SJSA1 (cell line): ENCODE measurements at places on chromosomes 12 and 14.

- no peaks in the 10 kb centered on the region for H3K36me3 ChIP-seq
- no peaks in the 10 kb centered on the region for H3K4me1 ChIP-seq
- no peak overlapping the region for H3K4me3 ChIP-seq
- DNase-seq = no peak
- H3K27ac ChIP-seq = no peak overlapping the region
- H3K27me3 ChIP-seq = no peaks in the 10 kb centered on the region
Measured at GRCh38 chr14:77219591-77219990, 38.0 kb downstream of the TMEM63C start.

DNA sequence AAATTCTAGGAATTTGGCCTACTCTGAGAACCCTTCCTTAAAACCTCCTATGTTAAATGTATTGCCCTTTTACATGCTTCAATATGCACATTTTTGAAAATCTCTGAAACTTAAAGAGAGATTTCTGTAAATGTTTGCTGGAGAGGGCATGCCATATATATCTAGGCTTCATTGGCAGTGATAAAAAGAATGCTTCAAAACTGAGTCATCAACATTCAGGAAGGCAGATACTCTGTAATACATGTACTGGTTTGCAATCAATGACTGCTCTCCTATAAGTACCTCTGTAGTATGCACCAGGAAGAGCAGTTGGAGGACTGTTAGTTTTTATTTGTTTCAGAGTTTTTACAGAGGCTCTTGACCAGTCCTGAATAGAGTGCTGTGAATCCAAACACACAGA, 739.9 kb downstream of the SLC16A7 start:
- no peaks in the 10 kb centered on the region for H3K27me3 ChIP-seq
- H3K36me3 ChIP-seq = no peaks in the 10 kb centered on the region
- DNase-seq = peak; percentile 34
- H3K4me3 ChIP-seq = no peak overlapping the region

DNA sequence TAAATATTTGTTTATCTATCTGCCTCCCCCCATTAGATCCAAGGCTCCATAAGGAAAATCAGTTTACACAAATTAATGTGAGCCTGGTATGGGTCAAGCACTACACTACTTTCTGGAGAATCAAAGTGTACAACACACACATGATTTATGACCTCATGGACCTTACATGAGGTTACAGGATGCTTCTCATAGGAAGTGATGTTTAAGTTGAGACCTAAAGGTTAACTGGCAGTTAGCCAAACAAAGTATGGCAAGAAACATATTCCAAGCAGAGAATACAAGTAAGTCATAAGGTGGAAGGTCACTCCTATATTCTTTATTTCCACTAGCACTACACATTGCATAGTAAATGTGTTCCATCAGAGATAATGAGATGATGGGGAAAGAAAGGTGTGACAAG, 39.2 kb downstream of the OSBPL8 start:
- H3K36me3 ChIP-seq = peaks cover under 1% of the 10 kb centered on the region; the same call in 1 of the 2 replicates
- H3K4me1 ChIP-seq = peaks cover 7% of the 10 kb centered on the region
- DNase-seq = no peak
- H3K27me3 ChIP-seq = no peaks in the 10 kb centered on the region

GRCh38 chr14:62692490-62693106, 352.7 kb downstream of the KCNH5 start:
- peak; percentile 60 for DNase-seq
- H3K4me3 ChIP-seq = no peak overlapping the region
- no peaks in the 10 kb centered on the region for H3K36me3 ChIP-seq
- H3K4me1 ChIP-seq = peaks cover 35% of the 10 kb centered on the region
- peak overlapping the region; percentile 97 for H3K27ac ChIP-seq

DNA sequence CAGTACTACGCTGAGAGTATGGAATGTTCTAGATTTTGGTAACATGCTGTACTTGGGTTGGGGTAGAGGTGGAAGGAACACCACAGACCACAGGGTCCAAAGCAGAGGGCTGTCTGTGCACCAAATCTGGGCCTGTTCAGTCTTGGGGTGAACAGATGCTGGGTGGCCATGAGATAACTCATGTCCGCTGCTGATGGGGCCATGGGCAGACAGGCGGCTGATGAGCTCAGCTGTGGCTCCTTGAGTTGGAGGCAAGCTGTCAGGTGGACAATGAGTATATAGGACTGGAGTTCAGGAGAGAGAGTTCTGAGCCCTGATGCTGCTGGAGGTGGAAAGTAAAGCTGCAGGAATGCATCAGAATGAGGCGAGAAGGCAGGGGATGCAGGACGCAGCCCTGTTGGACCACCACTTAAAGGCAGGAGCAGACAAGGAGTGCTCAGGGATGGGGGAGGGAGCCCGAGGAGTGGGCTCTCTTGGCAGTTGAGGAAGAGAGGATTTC, 6.2 kb downstream of the SMIM41 start:
- H3K27ac ChIP-seq = no peak overlapping the region
- H3K4me3 ChIP-seq = no peak overlapping the region
- H3K36me3 ChIP-seq = no peaks in the 10 kb centered on the region
- 0 out of 2 replicates have a peak, but pooled peaks cover 3% of the 10 kb centered on the region for H3K27me3 ChIP-seq
- no peak for DNase-seq

GRCh38 chr12:122064025-122064777, 14.4 kb upstream of the MLXIP start:
- peak; percentile 82 for DNase-seq
- peaks cover 61% of the 10 kb centered on the region for H3K4me1 ChIP-seq
- H3K36me3 ChIP-seq = 0 out of 2 replicates have a peak, but pooled peaks cover 3% of the 10 kb centered on the region
- H3K27ac ChIP-seq = peak overlapping the region; percentile 89
- H3K27me3 ChIP-seq = no peaks in the 10 kb centered on the region

GRCh38 chr14:51002406-51002999, 58.2 kb upstream of the PYGL start:
- no peaks in the 10 kb centered on the region for H3K36me3 ChIP-seq
- no peak for DNase-seq
- H3K4me1 ChIP-seq = peaks cover 6% of the 10 kb centered on the region
- no peak overlapping the region for H3K27ac ChIP-seq
- no peak overlapping the region for H3K4me3 ChIP-seq

- H3K4me1 ChIP-seq = no peaks in the 10 kb centered on the region
- no peak for DNase-seq
- no peaks in the 10 kb centered on the region for H3K36me3 ChIP-seq
- no peaks in the 10 kb centered on the region for H3K27me3 ChIP-seq
Measured at GRCh38 chr12:130619385-130620001, 96.6 kb downstream of the RIMBP2 start.

DNA sequence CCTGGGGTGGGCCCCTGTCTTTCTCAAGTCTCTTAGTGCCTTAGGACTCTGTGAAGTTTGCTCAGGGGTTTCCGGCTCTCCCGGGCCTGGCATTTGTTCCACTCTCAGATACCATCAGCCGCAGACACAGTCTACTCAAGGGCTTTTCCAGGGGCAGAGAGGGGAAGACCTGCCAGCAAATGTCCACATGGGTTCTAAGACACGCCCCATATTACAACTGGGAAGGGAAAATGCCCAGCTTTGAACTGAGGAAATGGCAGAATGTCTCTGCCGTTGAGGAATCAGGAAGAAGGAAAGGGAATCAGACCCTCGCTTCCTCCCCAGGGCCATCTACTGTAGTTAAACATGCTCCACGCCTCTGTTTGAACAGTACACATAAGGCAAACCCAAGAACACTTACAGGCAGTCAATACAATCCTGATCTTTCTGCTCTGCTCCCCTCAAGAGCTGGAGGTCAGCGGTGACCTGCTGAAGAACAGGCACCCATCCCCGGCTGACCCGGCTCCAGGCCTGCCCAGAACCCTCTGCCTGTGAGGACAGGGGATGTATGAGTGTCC, 7.9 kb downstream of the CCDC85C start:
- peaks cover 12% of the 10 kb centered on the region for H3K36me3 ChIP-seq
- DNase-seq = no peak
- H3K27ac ChIP-seq = no peak overlapping the region

DNA sequence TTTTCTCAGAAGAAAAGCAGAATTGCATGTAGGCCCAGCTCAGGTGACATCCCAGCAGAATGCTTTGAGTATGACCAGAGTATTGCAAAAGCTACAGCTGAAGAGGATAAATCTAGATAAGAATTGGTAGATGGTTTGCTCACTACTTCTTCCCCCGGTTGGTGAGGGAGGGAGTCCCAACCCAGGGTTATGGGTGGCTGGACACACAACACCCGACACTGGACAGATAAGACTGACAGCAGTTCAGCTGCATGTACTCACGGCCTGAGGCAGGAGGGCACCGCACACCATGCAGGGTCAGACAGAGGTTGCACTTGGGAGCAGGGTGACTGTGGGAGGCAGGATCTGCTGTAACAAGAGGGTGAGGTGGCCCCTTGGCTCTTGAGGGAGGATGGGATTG, 1.7 kb upstream of the CLEC4C start:
- no peaks in the 10 kb centered on the region for H3K27me3 ChIP-seq
- H3K4me1 ChIP-seq = no peaks in the 10 kb centered on the region
- DNase-seq = no peak
- H3K27ac ChIP-seq = no peak overlapping the region

DNA sequence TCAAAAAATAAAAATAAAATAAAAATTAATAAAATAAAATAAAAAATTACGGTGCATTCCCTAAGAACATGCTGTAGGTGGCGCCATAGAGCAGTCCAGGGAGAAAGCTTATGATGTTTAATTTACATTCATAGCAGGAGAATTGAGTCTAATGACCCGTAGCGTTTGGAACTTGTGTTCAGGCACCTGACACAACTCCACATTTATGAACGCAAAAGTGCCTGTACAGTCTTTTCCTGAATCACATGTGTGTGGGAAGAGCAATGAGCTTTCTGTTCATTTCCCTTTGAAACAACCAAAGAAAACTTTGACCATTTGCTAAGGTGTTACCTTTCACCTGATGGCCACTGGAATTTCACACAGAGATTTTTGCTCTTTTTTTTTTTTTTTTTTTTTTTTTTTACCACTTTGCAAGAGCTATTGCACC, 60.6 kb upstream of the KCNA1 start:
- H3K27ac ChIP-seq = no peak overlapping the region
- H3K4me1 ChIP-seq = no peaks in the 10 kb centered on the region
- DNase-seq = no peak
- H3K36me3 ChIP-seq = no peaks in the 10 kb centered on the region
- peaks cover 4% of the 10 kb centered on the region for H3K27me3 ChIP-seq

GRCh38 chr14:52485350-52485960, 66.8 kb downstream of the TXNDC16 start:
- H3K4me3 ChIP-seq = no peak overlapping the region
- H3K4me1 ChIP-seq = peaks cover 11% of the 10 kb centered on the region
- DNase-seq = no peak
- H3K27ac ChIP-seq = no peak overlapping the region
- no peaks in the 10 kb centered on the region for H3K27me3 ChIP-seq

- peak overlapping the region; percentile 21; the same call in 1 of the 2 replicates for H3K27ac ChIP-seq
- H3K4me3 ChIP-seq = no peak overlapping the region
- peaks cover 61% of the 10 kb centered on the region for H3K4me1 ChIP-seq
- H3K36me3 ChIP-seq = no peaks in the 10 kb centered on the region
- peak; percentile 27 for DNase-seq
- no peaks in the 10 kb centered on the region for H3K27me3 ChIP-seq
Measured at GRCh38 chr14:74618078-74618952, 6.3 kb upstream of the LTBP2 start.

DNA sequence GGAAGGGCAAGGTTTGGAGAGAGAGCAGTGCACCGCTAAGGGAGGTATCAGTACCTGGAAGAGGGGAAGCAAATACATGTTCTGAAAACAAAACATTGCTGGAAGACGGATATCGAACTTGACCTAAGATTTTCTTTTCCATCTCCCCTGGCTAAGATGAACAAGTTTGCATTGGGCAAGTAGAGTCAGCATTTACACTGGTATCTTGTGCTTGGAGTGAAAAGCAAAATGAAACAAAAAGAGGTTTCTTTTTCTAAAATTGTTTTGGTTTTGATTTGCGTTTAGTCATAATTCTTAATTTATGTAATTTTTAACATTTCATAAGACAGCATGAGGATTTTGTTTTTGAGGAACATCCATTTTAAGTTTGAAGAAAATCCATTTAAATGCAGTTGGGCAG, 881.6 kb downstream of the NRXN3 start:
- 0 out of 2 replicates have a peak, but pooled peaks cover 4% of the 10 kb centered on the region for H3K4me1 ChIP-seq
- H3K36me3 ChIP-seq = no peaks in the 10 kb centered on the region
- H3K27ac ChIP-seq = no peak overlapping the region
- no peak overlapping the region for H3K4me3 ChIP-seq
- DNase-seq = no peak

- no peak overlapping the region for H3K4me3 ChIP-seq
- no peak for DNase-seq
- no peaks in the 10 kb centered on the region for H3K4me1 ChIP-seq
- no peak overlapping the region for H3K27ac ChIP-seq
Measured at GRCh38 chr14:39097159-39097558, 5.9 kb downstream of the SEC23A start.

- no peak overlapping the region for H3K27ac ChIP-seq
- no peak for DNase-seq
- H3K4me3 ChIP-seq = no peak overlapping the region
- H3K36me3 ChIP-seq = peaks cover 47% of the 10 kb centered on the region
Measured at GRCh38 chr14:103713304-103714062, 1.8 kb downstream of the XRCC3 start.

- no peaks in the 10 kb centered on the region for H3K27me3 ChIP-seq
- H3K4me1 ChIP-seq = no peaks in the 10 kb centered on the region
- no peak overlapping the region for H3K4me3 ChIP-seq
- no peak overlapping the region for H3K27ac ChIP-seq
Measured at GRCh38 chr12:66538970-66539369, 139.9 kb downstream of the GRIP1 start.

DNA sequence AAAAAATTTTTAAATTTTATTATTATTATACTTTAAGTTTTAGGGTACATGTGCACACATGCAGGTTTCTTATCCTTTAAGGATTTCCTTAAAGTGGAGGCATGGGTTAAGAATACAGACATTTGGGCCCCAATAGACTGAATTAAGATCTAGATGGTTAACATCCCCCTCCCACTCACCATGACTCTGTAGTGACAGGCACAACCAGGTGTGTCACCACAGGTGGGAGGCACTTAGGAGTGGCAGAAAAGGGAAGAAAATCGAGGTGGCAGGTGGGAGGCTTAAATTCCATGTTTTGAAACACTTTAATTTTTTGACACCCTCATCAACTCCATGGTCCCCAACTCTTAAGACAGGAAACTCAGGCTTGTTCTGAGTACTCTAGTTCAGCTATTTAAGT, 37.6 kb upstream of the GRIP1 start:
- no peak overlapping the region for H3K4me3 ChIP-seq
- no peaks in the 10 kb centered on the region for H3K27me3 ChIP-seq
- DNase-seq = no peak
- no peaks in the 10 kb centered on the region for H3K4me1 ChIP-seq
- no peaks in the 10 kb centered on the region for H3K36me3 ChIP-seq
